CD4-positive, alpha-beta T cell treated with Interferon alpha-2 for 1 hour (primary cell): ENCODE measurements at places on chromosomes 7 and 10.

DNA sequence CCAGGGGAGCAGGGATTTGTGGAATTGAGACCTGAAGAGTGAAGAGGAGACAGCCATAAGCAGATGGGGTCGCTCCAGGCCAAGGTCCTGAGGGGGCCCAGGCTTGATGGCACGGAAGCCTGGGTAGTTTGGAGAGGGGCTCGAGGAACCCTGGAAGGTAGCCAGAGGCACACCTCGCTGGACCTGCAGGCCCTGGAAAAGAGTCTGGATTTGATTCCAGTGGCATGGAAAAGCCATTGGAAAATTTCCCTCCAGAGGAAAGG lies 31.8 kb downstream of the CXCL12 start:
- no peak for DNase-seq

- DNase-seq = no peak
These were observed 34.2 kb upstream of the ANKRD2 start for GRCh38 chr10:97538411-97538810.

- no peak for DNase-seq
These were observed 151.1 kb upstream of the CACNA2D1 start for GRCh38 chr7:82594665-82595064.

- DNase-seq = no peak
These were observed 110.1 kb upstream of the INSYN2A start for GRCh38 chr10:127306479-127306878.

DNA sequence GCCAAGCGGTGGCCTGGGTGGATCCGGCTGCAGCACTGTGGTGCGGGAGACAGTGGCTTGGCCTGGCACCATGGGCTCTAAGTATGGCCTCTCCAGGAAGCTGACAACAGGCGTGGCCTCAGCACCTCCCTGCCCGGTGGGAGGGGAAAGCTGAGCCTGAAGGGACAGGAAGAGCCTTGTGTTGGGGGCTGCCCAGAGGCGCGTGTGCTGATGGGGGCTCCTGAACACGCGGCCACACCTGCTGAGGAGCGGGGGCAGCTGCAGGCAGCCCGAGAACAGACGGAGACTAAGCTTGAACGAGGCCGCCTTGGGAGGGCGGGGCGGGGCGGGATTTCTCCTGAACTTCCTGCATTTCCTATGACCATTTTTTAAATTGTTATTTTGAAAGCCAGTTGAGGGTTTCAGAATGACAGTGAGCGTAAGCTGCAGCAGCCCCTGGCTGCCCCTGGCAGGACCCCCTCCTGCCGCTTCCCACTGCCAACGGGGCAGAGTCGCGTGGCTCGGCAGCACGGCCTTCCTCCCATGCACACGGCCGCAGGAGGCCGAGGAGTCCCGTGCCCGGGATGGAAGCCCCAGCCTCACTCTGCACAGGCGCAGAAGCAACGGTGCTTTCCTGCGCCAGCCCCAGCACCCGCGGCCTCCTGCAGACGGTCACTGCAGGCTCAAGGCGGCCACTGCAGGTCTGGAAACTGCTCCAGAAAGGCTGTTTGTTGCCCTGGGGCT lies 43.2 kb downstream of the DPYSL4 start:
- DNase-seq = peak; percentile 12

- no peak for DNase-seq
These were observed 166.5 kb upstream of the COL1A2 start for GRCh38 chr7:94228223-94228622.

- DNase-seq = no peak
These were observed 246.4 kb upstream of the GRB10 start for GRCh38 chr7:51029131-51029530.

GRCh38 chr7:39753823-39754325 lies 130.5 kb downstream of the RALA start:
- no peak for DNase-seq

DNA sequence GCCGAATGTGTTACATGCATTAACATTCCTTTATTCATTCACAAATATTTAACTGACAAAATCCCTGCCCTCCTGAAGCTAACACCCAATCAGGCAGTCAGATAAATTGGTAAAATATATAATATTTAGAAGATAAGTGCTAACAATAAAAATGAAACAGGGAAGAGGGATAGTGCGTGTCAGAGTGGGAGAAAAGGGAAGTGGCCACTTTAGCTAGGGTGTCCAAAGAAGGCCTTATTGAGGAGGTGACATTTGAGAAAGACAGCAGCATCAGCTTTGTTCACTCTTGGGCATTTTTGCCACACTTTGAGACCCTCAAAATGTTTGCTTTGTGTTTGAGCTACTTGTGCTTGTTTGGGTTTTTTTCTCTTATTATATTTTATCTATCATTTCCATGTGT lies 317.8 kb downstream of the SNX13 start:
- DNase-seq = no peak

- DNase-seq = no peak
These were observed 35.8 kb upstream of the ELN start for GRCh38 chr7:73992101-73992562.

GRCh38 chr7:38374507-38374906 lies 101.1 kb upstream of the TARP start:
- peak; percentile 63 for DNase-seq

DNA sequence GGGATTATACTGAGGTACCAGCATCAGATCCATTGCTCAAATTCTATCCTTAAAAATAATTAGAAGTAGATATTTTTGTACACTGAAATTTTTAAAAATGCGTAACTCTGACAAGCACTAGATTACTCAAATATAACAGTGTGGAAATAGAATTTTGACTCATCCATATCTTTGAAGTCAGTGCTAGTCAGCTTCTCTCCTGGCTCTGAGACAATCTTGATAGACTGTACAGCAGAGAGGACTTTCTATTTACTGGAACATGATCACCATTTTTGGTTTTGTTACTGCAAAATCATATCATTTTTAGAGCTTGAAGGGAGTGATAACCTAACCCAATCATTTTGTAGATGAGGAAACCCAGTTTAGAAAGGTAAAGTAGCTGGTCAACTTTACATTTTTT lies 195.0 kb downstream of the MTERF1 start:
- DNase-seq = no peak

DNA sequence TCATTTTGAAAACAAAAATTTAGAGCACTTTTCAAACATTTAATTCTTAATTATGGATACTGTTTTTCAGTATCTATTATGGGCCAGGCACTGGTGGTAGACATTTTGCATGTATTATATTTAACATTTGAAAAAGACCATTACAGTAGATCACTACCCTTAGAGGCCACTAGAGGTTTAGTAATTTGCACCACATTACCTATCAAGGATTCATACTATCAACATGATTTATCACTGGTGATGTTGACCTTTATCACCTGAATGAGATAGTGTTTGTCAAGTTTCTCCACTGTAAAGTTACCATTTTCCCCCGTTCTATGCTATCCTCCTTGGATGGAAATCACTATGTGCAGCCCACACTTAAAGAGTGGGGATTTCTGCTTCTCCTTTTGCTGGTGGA lies 4.4 kb upstream of the SNX13 start:
- no peak for DNase-seq

GRCh38 chr7:158924956-158925355 lies 68.6 kb downstream of the DYNC2I1 start:
- no peak for DNase-seq

- peak; percentile 67 for DNase-seq
These were observed 122.8 kb downstream of the UBE2H start for GRCh38 chr7:129829737-129830631.

- no peak for DNase-seq
These were observed 203.5 kb downstream of the LRMDA start for GRCh38 chr10:75634947-75635346.

- DNase-seq = no peak
These were observed 23.1 kb upstream of the AKR1E2 start for GRCh38 chr10:4802711-4803487.

DNA sequence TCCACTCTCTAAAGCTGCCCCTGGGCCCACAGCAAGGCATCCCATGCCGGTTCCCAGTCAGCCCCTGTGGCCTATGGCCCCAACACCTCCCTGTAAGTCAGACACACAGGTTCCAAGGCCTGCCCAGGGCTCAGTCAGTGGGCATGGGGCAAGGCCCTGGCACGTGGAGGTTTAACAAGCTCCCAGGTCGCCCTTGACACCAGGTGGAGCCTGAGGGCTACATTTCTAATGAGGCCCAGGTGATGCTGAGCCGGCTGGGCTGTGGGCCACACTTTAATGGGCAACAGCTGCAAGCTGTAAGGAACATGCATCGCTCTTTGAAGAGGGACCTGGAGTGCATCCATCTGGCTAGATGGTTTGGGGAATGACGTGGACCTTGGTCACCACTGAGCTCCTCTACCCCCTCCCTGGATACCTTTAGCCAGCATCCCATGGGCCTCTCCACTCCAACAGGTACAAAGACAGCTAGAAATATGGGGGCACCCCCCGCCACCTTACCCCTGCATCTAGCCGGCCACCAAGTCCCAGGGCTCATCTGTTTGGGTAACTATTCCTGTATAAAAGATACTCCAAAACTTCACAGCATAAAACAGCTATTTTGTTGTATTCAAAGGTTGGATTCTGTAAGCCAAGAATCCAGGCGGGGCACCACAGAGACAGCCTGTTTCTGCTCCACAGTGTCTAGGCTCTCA lies 122.5 kb downstream of the OAT start:
- DNase-seq = no peak

DNA sequence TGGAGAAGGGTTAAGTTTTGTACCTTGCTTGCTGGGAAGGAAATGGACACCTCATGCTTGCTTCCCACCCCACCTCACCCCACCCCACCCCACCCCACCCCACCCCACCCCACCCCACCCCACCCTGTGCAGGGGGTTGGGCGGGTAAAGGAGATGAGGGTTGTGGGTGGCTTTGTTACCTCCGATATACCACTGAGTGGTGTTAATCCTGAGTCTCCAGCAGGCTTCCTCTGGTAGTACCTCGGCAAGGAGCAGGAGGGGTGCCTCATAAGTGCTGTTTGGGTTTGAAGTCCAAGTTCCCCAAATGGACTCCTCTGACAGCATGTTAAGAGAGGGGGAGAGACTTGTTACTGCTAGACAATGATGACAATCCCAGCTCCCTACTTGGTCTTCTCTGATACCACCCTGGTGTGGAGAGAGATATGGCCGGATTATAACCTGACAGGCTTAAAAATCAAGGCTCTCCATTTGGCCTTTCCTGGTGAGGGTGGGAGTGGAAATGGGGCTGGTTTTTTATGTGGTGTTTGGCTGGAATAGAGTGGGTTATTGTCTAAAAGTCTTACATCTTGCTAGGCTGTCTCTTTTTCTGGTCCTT lies 11.7 kb downstream of the SAMD8 start:
- no peak for DNase-seq

DNA sequence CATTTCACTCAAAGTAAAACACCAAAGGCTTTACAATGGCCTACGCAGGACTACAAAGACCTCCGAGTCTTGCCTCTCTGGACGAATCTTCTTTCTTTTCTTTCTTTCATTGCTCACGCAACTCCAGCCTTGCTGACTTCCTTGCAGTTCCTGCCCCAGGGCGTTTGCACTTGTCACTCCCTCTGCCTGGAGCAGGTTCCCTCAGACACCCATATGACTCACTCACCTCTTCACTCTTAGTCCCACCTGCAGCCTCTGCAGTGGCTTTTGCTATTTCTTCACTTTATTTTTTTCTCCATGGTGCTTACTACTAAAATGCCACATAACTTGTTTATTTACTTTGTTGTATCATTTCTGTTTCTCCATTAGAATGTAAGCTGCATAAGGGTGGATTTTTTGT lies 33.1 kb downstream of the GHRHR start:
- no peak for DNase-seq

- DNase-seq = no peak
These were observed 32.0 kb upstream of the PSAP start for GRCh38 chr10:71882813-71883659.

GRCh38 chr7:117489911-117490310 lies 10.1 kb downstream of the CFTR start:
- no peak for DNase-seq

GRCh38 chr7:36896956-36897590 lies 172.8 kb upstream of the AOAH start:
- DNase-seq = no peak
